ENCODE measurements at places on chromosomes 7 and 10.

- no peak for DNase-seq
Observed at GRCh38 chr7:4808026-4808425, 32.6 kb downstream of the AP5Z1 start.

DNA sequence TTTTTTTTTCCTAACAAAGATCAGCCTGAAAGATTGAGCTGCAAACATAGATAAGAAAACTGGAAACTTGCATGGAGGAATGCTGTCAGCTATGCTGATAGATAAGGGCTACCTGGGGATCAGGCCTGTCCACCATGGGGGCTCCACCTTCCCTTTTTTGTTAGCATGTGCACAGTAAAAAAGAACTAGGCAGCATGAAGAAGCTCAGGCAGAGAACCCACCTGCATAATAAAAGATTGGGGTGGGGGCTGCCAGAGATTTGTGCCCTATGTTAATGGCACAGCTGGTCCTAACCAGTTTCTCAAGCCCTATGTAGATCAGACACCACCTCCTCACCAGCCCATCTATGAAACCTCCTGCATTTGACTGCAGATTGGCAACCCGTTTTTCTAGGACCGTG, 45.4 kb upstream of the CACNB2 start:
- DNase-seq: no peak

DNA sequence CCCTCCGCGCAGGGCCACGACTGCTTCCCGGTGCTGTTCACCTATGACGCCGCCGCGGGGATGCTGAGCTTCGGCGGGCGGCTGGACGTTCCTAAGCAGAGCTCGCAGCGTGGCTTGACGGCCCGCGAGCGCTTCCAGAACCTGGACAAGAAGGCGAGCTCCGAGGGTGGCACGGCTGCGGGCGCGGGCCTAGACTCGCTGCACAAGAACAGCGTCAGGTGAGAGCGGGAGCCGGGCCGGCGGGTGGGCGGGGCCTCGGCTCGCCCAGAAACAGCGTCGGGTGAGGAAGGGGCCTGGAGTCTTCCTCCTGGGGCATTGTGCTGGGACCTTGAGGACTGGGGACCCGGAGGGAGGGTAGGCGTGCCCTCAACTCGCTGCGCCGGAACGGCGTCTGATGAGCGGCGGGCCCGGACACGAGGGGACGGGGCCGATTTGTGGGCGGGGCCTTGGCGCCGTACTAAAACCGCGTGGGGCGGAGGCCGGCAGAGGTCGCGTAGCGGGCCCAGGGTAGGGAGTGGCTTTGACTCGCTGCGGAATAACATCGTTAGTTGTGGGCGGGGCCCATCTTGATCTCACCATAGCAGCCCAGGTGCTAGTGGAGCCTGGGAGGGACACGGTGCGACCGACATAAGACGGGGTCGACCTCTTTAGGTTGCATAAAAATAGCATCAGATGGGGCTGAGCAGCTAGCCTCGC, 15.6 kb downstream of the PDAP1 start:
- no peak for DNase-seq

GRCh38 chr7:139989366-139990141, 73.2 kb downstream of the PARP12 start:
- DNase-seq: no peak
